Esophagus squamous epithelium (tissue), 5 donors: ENCODE measurements at places on chromosomes 5 and 9. TPM values are rescaled to one million over a fixed set of nuclear protein-coding genes. Genes with fewer than 3 reads are reported as not detected.

CDX1 gene
- not detected for total RNA-seq

SOWAHA gene
- not detected for total RNA-seq

MYMK gene
- not detected for total RNA-seq

CCDC183 gene
- total RNA-seq = not detected

LCN1 gene
- not detected for total RNA-seq

CA9 gene
- 2.2 TPM for total RNA-seq

OMD gene
- total RNA-seq = 1.5 TPM

MARCOL gene
- not detected for total RNA-seq
